ENCODE measurements at places on chromosomes 7 and 10.
A peak's percentile ranks its signal among the peaks of the same experiment; 100 is the strongest.

DNA sequence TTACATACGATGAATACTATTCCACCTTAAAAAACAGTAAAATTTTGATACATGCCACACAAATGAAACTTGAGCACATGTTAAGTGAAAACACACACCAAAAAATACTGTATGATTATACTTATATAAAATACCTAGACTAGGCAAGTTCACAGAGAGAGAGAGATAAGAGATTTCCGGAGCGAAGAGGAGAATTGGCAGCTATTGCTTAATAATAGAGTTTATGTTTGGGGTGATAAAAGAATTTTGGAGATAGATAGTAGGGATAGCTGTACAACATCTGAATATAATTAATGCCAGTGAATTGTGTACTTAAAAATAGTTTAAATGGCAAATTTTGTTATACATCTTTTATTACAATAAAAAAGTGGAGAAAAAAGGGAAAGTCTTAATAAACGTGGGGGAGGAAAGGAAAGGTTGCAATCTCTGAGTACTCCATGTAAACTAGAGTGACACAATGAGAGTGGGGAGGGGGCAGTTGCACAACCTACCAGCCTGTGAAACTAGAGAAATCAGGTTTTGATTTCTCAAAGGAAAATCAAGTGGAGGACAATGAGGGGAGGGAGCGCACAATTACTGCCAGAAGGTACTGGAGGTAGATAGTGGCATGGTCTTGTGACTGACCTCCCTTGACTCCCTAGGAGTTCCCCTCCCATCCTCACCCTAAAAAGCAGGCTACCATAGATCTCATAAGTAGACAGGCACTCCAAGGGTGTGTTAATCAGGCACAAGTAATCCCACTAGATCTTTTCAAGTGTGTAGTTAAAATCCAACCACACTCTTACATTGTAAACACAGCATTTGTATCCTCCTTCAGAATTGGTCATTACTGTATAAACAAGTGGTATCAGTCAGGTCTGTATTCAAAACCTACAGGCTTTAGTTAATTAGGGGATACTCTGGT lies 31.6 kb upstream of the ANK3 start:
- no peak for DNase-seq

- DNase-seq = no peak
Measured at GRCh38 chr7:52944921-52945320, 90.5 kb upstream of the POM121L12 start.

DNA sequence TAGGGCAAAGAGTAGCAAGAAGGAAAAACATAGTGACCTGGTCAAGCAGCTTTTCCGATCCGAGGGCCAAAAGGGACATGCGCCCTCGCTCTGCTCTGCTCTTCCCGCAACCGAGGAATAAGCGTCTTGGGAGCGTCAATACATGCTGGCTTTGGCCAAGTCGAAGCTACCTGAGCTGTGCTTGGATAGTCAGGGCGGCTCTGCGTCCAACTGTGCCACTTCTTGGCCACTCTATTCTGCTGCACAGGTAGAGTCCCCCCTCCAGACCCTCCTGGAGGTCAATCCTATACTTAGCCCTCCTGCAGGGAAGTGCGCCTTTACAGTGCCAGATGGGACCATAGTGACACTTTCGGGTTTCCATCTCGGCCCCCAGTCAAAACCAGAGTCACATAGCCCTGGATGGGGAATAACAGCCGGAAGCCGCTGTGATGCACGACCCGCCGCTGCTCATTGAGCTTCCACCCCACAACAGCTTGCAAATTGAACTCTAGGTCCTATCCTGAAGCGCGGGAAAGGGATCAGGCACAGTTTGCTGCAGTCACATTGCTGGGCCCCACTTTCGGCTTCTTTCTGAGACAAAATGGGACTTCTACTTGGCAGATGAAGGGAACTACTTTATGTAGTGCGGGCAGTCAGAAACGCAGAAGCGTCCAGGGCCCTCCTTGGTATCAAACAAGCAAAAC lies 1.1 kb upstream of the HPSE2 start:
- no peak for DNase-seq

DNA sequence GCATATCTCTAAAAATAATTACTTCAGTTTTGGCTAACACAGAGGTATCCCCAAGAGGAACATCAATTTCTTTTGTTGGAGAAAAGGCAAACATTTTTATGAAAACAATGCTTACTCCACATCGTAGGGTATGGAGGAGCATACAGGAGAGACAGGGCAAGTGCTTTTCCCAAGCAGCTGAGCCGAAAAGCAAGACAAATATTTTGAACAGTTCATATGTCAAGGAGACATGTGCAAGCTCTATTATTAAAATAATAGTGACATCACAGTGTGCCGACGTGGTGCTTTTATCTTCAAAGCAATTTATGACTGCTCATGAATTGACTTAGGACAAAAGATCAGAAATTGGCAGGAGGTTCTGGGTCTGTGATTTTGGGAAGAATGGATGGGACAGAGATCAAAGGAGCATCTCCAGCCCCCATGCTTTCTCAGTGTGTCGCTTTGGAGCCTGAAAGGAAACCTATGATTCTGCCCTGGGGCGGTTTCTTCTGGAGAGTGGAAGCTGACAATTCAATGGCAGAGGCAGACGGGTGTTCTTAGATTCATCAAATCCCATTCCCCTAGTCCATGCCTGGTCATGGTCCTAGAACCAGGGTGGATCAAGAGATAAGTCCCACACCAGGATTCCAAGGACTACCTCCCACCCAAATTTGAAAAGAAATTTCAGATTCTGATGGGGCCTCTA lies 97.1 kb downstream of the JCAD start:
- DNase-seq = no peak

DNA sequence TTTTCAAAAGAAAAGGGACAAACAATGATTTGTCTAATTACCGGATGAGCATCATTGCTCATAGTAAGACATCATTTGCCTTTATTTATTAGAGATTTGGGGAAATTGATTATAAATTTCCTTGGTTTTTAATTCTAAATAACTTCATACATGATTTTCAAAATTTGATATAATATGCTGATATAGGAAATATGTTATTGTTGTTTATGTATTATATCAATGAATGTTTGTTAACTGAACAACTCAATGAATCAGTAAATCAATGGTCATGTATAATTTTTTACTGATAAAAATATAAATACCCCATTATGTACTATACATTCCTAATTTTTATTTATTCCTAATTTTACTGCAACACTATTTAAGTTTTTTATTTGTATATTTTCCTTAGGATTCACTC lies 257.3 kb downstream of the TSPAN12 start:
- DNase-seq = no peak

DNA sequence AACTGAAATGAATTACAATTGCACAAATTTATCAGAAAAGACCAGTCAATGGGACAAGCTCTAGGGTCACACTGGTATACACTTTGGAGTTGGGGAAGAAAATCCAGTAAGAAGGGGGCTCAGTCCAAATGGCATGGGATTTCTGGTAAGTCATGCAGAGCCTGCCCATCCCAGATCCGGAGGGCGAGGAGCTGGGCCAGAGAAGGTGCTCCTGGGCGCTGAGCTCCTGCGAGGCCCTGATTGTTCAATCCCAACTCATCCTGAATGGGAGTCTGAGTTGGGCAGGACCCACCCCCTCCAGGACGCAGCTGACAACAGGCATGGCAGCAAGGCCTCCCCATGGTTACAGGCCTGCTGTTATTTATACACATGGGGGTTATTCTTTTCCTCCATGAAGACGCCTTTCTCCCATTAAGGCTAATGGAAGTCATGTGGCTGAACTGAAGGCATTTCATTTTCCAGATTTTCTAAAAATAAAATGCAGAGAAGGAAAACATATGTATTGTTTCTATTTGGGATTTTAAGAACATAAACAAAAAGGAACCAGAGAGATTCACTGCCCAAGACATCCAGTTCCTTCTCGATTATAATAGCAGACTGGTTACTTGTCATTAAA lies 91.1 kb upstream of the ADAM12 start:
- no peak for DNase-seq

- peak; percentile 49 for DNase-seq
Measured at GRCh38 chr10:43689955-43690771, 41.5 kb upstream of the ZNF32 start.

DNA sequence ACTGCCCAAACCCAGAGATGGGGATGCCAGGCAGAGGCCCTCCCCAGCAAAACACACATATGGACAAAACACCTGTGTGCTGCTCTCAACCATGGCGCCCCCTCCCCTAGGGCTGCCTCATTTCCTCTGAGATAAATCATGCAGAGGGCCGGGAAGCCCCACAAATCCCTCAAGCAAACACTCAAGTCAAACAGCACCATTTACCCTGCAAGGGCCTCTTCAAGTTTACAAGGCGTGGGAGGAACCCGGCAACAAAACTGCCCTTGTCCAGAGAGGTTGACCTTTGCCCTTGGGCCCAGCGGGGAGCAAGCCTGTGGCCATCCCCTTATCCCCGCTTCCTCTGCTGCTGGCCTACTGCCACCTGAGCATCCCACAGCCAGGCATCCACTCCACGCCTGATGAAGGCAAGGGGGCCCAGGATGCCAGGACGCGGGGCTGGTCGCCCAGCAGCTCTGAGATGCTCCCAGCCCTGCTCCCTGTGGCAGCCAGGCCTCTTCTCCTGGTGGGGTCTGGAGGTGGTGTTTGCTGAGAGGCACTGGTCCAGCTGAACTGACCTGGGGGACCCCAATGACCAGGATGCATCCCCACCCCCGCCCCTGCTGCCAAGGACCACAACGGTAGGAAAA lies 77.4 kb downstream of the DLG5 start:
- no peak for DNase-seq

DNA sequence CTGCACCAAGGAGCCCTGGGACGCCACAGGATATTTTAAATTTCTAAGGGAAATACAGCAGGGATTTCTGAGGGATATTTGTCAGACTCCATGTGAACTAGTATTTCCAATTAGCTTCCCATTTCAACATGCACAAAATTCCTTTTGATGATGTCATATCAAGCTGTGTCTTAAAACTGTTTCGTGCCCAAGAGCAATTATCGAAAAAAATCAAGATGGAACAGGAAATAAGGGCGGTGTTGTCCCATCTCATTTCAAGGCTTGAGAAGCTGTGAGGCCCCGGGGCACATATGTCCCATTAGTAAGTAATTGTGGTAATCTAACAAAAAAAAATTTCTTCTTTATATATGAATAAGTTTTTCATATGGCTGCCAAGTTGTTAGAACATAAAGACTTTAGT lies 47.4 kb downstream of the PPP1R17 start:
- DNase-seq = no peak

- DNase-seq = no peak
Measured at GRCh38 chr7:93862651-93863050, 27.9 kb downstream of the TFPI2 start.

DNA sequence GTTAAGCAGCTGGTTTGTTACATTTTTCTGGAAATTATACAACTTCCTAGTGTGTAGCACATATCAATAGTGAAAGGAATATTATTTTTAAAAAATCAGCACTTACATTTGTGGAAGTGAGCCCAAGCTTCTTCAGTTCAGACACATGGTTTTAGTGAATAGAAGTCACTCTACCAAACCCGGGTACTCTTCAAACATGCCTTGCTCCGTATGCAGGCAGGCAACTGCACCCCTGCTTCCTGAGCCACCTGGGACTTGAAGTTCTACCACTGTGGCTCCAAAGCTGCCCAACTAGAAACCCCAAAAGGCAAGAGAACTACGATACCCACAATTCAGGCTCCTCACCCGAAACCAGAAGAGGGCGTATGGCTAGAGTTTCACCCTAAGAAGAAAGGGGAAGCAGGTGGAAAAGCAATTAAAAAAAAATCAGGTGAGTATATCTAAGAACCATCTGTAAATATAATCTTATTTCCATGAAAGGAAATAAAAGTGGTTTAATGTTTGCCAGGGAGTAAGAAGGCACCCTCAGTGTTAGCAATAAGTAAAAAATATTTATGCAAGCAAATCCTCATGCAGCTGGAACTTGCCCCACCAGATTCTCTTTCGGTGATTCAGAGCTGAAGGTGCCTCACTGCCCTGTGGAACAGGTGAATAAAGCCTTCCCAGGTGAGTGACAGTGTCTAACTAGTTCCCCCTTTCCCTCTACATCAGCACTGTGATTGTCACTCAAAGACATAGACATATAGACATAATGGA lies at the start of gene MACC1:
Gene MACC1 (minus strand): TSS at position 192 of the 756 bp plus-strand sequence. CDS start 55,522 bp downstream, outside the sequence.
- DNase-seq = no peak

DNA sequence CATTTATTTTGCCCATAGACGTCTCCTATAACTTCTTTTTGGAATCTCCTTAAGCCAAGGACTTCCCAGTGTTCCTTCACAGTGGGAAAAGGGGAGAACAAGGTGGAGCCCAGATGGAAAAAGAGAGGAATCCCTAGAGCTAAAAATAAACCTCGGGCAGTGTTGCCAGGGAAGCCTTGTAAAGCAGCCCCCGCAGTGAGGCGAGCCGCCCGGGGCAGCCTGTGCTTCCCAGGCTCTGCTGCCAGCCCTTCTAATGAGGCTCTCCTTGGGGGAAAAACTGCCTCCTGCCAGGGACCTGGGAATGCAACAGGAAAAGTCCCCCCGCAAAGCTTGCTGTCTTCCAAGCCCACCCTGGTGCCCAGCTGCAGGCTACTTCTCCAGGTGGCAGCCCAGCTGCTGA lies 71.7 kb downstream of the SH3PXD2A start:
- DNase-seq = no peak
